Right atrium auricular region (tissue), 2 donors: ENCODE measurements at places on chromosomes 12 and 14. TPM values are rescaled to one million over a fixed set of nuclear protein-coding genes. Genes with fewer than 3 reads are reported as not detected.
A peak's percentile ranks its signal among the peaks of the same experiment; 100 is the strongest.

GRCh38 chr12:84313323-84313675 lies 599.3 kb downstream of the SLC6A15 start:
- DNase-seq: no peak
- H3K27ac ChIP-seq: no peak overlapping the region
- H3K27me3 ChIP-seq: no peaks in the 10 kb centered on the region
- H3K4me3 ChIP-seq: no peak overlapping the region

PRPH gene
- 0.75 TPM for total RNA-seq

DNA sequence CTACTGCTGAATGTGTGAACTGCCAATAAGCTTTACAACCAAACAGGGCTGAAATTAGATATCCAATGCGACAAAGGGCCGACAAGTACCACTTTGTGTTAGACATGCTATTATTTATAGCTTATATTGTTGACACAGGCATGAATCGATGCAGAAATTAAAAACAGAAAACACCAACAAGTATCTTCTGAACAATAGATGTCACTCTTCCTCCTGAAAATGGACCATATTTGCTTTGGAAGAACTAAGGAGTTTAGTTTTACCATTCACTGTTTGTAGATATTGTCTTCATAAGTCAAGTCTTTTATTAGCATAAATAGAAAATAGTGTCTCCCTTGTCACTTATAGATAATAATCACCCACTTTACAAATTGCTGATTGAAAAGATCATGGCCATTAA lies 86.5 kb downstream of the LRIG3 start:
- H3K27ac ChIP-seq: no peak overlapping the region
- no peak overlapping the region for H3K4me3 ChIP-seq
- no peaks in the 10 kb centered on the region for H3K36me3 ChIP-seq
- H3K4me1 ChIP-seq: no peaks in the 10 kb centered on the region
- H3K27me3 ChIP-seq: no peaks in the 10 kb centered on the region

DNA sequence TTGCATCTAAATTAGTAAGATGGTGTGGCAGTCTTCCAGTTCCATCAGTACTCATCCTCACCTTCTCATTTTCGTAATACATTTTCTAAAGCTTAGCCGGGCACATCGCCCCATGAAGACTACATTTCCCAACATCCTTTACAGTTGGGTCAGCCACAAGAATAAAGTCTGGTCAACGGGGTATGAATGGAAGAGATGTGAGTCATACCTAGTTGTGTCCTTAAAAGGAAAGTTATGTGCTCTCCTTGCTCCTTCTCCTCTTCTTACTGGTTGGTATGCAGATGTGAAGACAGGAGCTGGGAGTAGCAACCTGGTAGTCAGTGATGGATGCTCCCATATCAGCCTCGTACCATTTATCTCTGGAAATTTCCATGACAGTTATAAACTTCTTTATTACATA lies 35.9 kb upstream of the EGLN3 start:
- H3K4me1 ChIP-seq: peaks cover 13% of the 10 kb centered on the region
- H3K27me3 ChIP-seq: no peaks in the 10 kb centered on the region
- DNase-seq: no peak
- H3K36me3 ChIP-seq: no peaks in the 10 kb centered on the region

OR6C2 gene
- not detected for total RNA-seq

DNA sequence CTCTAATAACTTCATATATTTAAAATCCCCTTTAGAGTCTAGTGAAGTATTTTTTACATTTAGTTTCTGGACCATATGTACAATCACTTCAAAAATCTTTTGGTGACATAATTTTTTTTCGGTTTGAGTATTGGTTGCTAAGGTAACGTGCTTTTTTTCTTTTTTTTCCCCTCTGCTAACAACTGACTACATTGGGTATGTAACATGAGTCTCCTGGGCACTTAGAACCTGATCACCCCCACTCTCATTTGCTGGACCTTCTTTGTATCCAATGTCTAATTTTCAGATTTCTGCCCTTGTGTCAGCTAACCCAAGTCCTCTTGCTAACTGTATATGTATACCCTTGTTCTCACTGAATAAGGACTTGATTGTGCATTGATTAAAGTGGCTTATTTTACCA lies 592.9 kb upstream of the FLRT2 start:
- H3K27ac ChIP-seq: no peak overlapping the region
- no peak for DNase-seq
- no peaks in the 10 kb centered on the region for H3K36me3 ChIP-seq
- H3K27me3 ChIP-seq: no peaks in the 10 kb centered on the region

GRCh38 chr14:101507836-101508150 lies 53.5 kb upstream of the DIO3 start:
- H3K27me3 ChIP-seq: no peaks in the 10 kb centered on the region
- H3K36me3 ChIP-seq: no peaks in the 10 kb centered on the region
- no peak overlapping the region for H3K27ac ChIP-seq
- no peak overlapping the region for H3K4me3 ChIP-seq
- peak; percentile 18 for DNase-seq
- H3K4me1 ChIP-seq: no peaks in the 10 kb centered on the region

GRCh38 chr12:98002887-98003493 lies 512.4 kb upstream of the TMPO start:
- no peaks in the 10 kb centered on the region for H3K27me3 ChIP-seq
- H3K36me3 ChIP-seq: no peaks in the 10 kb centered on the region
- no peak for DNase-seq
- H3K27ac ChIP-seq: no peak overlapping the region
- H3K4me1 ChIP-seq: no peaks in the 10 kb centered on the region

DNA sequence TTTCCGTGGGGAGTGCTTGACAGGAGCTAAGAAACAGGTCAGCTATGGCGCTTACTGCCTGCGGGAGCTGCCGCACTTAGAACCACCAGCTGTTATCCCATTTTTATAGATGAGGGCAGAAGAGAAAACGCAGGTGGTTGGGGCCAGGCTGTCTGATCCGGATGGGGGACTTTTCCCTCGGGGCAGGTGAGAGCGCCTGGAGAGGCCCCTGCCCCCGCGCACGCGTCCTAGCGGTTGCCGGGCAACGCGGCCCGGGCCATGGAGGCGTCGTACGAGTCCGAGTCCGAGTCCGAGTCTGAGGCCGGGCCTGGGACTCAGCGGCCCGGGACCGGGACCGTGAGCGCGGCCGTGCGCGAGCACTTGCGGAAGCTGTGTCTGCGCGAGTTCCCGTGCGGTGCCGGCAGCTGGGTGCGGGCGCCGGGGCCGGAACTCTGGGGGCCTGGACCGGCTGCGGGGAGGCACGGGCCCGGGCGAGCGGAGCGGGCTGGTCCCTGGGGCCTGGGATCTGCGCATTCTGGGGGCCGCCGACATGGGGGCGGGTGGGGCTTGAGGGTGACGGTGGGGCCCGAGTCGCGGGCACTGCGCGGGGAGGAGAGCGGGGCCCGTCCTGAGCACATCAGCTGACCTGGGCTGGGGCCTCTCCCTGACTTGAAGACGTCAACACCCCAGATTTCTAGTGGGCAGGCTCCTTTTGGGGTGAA lies at the start of gene LRRC43:
Gene LRRC43, plus strand, starts transcription at position 237 of the 701 bp plus-strand sequence. Its CDS starts 22 bp downstream, at position 259.
- peak within 1 kb of the TSS; percentile 57 for H3K4me3 ChIP-seq
- H3K4me1 ChIP-seq: peaks cover 7% of the 10 kb centered on the region
- no peaks in the 10 kb centered on the region for H3K27me3 ChIP-seq
- no peak within 1 kb of the TSS for H3K27ac ChIP-seq

- H3K4me3 ChIP-seq: no peak overlapping the region
- H3K27me3 ChIP-seq: no peaks in the 10 kb centered on the region
- DNase-seq: no peak
- no peak overlapping the region for H3K27ac ChIP-seq
- H3K36me3 ChIP-seq: peaks cover 45% of the 10 kb centered on the region
Measured at GRCh38 chr12:113310489-113310888, 24.4 kb downstream of the SLC8B1 start.

DNA sequence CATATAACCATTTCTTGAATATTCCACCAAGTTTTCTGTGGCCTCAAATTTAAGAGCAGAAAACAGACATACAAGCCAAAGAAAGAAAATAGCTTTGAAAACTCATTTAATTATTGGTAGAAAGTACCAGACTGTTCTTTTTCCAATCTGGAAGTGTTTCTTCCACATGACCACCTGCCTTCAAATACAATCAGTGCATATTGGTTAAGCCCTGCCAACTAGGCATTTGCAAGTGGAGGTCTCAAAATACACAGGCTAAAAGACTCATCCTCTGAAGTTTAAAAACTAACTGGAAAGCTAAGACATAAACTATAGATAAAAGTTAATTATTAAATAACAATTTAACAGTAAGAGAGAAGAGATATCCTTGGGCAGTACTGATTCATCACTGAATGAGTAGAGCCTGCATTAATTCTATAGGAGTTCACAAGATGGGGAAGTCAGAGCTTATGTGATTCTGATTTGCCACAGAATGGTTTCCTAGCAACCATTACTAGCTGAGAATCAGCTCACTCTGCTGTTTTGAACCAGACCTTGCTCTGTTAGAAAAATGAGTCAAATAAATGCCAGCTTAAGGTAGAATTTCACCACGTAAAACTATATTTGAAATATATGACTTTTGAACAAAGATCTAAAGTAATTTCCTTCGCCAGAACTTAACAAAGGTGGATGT lies 433.8 kb downstream of the FUT8 start:
- no peaks in the 10 kb centered on the region for H3K4me1 ChIP-seq
- no peak overlapping the region for H3K27ac ChIP-seq
- no peak for DNase-seq
- H3K4me3 ChIP-seq: no peak overlapping the region

EPYC gene
- total RNA-seq: not detected
